ENCODE measurements at places on chromosomes 6 and 20.
A peak's percentile ranks its signal among the peaks of the same experiment; 100 is the strongest.

GRCh38 chr20:57114290-57115005 is 152.0 kb downstream of the BMP7 start:
- no peak for DNase-seq

DNA sequence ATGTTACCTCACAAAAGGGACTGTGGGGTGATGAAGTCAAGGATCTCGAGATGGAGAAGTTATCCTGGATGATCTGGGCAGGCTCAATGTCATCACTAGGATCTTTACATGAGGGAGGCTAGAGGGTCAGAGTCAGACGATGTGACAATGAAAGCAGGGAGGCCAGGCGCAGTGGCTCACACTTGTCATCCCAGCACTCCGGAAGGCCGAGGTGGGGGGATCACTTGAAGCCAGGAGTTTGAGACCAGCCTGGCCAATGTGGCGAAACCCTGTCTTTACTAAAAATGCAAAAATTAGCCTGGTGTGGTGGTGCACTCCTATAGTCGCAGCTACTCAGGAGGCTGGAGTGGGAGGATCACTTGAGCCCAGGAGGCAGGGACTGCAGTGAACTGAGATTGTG is 68.8 kb downstream of the TTLL2 start:
- DNase-seq, result no peak

DNA sequence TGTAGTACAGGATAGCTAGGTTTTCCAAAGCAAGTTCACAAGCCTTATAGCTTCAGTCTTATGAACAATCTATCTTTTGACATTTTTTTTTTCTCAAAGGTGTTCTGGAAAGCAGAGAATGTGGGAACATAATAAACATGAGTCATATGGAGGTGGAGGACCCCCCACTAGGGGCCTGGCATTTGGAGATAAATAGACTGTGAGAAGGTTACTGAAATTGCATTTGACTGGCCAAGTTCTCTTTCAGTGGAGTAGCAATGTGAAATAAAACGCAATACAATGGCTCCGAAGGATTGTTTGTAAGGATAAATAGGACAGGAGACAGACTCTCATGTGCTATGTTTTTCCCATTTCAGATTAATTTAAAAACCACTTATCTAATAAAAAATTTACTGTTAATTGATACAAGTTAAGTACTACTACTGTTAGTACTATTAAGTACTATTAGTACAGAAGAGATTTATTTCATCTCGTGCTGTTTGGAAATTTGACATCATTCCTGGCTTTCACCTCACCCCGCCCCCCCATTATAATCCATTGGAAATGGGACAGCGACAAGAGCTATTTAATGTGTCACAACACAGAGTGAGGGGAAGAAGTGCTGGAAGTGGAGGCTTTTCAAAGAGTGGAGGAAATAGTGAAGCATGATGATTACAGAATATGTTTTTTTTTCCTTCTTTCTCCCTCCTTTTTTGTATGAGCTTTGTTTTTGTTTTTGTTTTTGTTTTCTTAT is 122.6 kb upstream of the ID4 start:
- no peak for DNase-seq

GRCh38 chr6:21845018-21845417 is 251.5 kb downstream of the SOX4 start:
- peak; percentile 8 for DNase-seq

- DNase-seq, result no peak
Observed at GRCh38 chr6:107535626-107536025, 45.7 kb downstream of the SOBP start.

DNA sequence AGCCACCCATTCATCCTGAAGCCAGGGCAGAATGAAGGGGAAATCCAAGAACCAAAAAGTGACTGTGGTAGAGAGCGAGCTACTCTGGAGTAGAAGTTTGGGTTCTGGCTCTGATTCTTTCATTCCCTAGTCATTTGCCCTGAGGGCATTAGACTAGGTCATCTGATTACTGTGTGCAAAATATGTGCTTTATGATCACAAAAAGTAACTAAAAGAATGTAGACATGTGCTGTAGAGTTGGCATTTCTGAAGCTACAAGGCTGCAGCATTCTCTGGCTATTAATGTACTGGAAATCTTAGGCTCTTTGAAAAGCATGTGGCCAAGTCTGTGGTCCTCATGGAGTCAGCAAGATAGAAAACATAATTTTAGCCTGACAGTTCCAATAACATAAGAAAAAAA is 94.2 kb downstream of the TBC1D7 start:
- no peak for DNase-seq

- DNase-seq, result no peak
Observed at GRCh38 chr6:11054722-11055121, 10.6 kb upstream of the ELOVL2 start.

DNA sequence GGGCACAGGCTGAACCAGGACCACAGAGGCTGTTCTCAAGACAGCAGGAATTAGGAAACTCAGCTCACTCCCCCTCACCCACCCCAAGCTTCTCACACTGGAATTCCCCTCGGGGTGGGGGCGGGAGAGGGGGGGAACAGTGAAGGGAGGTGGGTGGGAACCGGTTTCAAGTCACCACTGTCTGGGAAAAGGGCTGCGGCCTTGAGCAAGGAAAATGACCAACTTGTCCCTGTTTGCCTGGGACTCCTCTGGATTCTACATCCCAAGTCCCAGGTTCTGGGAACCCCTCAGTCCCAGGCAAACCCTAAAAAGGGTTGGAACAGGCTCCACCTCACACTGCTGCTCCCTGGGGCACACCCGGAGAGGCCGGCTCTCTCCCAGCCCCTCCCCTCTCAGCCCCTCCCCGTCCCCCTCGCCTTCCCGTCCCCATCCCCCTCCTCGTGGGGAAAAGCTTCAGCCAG is 230.7 kb downstream of the TFAP2C start:
- DNase-seq, result no peak

DNA sequence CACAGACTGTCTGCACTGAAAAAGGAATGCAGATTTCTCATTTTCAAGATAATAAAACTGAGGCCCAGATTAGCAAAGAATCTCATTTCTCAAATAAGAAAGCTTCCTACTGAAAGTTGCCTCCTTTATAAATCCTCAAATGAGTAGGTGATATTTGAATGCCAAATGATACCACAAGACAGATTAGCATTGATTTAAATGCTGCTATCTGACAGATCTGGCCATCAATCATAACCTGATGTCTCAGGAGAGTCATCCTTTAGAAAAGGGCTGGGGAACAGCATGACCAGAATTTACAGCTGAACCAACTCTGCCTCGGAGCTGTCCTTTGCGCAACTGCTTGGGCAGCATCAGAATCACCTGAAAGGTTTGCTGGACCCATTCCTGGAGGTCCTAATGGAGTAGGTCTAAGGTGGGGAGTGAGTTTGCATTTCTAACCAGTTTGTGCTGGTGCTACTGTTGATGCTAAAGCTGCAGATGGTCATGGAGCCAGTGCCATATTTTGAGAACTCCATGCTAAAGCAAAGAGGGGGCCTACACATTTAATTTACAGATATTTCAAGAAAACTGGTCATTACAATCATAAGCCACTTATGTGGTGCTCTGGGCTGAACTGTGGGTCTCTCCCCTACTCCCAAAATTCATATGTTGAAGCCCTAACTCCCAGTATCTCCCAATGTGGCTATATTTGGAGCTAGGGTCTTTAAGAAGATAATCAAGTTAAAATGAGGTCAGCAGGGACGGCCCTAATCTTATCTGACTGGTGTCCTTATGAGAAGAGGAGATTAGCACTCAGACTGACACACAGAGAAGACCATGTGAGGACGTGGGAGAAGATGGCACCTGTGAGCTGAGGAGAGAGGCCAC is 295.5 kb upstream of the JARID2 start:
- no peak for DNase-seq

DNA sequence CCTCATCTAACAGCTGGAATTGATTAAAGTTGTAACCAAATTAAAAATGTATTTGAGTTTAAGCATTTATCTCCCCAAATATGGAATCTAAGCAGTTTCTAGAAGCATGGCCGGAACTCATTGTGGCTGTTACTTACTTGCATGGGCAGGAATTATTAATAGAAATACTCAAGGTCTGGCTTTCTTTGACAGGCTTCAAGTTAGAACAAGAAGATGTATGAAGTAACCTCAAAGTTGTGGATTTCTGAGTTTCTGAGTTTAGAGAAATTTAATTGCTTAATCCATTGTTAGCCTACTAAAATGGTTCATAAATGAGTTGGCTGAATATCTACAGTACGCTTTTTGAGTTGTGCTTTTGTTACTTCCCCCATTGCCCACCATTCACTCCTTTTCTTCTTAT is 7.7 kb downstream of the CARMIL1 start:
- DNase-seq, result no peak

DNA sequence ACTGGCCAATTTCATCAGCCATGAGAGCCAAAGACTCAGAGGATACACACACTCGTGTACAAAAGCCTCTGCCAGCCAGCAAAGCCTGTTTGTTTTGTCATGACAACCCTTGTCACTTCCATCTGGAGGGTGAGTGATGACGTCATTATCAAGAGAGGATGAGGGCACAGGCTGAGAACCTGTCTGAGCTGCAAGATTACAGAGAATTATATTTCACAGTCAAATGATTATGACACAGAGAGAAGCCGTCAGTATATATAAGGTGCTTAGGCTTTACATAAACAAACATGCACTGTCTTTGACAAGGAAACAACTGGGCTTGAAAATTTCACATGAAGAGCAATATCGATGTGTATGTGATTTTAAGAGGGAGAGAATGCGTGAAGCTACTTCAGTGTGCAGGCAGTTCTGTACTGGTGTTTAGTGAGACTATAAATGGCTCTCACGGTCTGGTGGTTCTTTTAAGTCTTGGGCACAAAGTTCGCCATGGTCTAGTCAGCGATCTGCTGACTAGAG is 36.5 kb upstream of the BCLAF1 start:
- DNase-seq, result peak; percentile 6

GRCh38 chr6:158316022-158316421 is 3.8 kb downstream of the TULP4 start:
- no peak for DNase-seq

DNA sequence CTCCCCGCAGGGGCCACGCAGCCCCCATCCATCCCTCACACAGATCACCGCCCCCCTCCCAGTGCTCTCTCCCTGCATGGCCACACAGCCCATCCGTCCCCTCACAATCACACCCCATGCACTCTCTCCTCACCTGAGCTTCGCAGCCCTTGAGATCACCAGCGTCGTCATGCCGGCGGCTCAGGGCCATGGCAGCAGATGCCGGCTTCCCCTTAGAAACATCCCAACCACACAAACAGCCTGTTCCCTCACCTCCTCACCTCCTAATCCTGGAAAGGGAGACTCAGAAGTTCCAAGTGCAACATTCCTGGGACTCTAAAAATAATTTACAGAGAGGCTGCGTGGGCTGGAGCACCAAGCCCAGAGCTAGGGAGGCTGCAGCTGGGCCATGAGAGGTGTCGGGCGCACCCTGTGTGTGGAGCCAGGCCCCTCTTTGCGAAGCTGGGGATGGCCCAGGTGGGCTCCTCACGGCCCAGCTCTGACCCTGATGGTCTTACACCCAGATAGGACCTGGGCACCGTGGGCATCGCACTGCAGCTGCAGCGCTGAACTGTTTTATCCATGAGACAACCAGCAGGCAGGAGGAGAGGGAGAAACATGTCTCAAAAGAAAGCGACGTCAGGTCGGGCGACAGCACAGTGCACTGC is 125.3 kb downstream of the DLL1 start:
- no peak for DNase-seq

GRCh38 chr6:52507557-52508260 is 69.2 kb downstream of the TRAM2 start:
- DNase-seq, result no peak

DNA sequence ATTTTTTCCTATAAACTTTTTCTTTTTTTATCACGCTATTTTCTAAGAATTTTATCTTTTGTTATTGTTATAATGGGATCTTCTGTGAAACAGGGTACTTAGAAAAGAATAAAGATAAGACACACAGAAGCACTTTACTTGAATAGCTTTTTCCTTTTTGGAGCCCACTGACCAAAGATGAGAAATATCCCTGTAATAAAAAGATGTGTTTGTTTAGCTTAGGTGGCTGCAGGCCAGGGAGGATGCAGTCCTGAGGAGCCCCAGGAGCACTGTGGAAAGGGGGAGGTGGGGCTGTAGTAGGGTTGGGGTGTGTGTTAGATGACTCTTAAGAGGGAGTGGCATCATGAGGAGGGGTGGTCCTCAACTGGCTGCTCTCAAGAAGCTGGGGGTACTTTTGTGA is 128.6 kb downstream of the ARID1B start:
- no peak for DNase-seq

GRCh38 chr20:8021541-8022269 is 2.1 kb upstream of the TMX4 start:
- no peak for DNase-seq

GRCh38 chr6:45619211-45619760 is 241.6 kb upstream of the SUPT3H start:
- no peak for DNase-seq

- no peak for DNase-seq
Observed at GRCh38 chr6:132202574-132202973, 198.7 kb downstream of the MOXD1 start.

- no peak for DNase-seq
Observed at GRCh38 chr20:58512808-58513552, 2.2 kb downstream of the APCDD1L start.

GRCh38 chr6:54655162-54655561 is 191.4 kb upstream of the FAM83B start:
- DNase-seq, result no peak

- DNase-seq, result no peak
Observed at GRCh38 chr6:82364087-82365015, 734 bp downstream of the TPBG start.

- DNase-seq, result no peak
Observed at GRCh38 chr6:144758602-144759001, 473.5 kb downstream of the UTRN start.

DNA sequence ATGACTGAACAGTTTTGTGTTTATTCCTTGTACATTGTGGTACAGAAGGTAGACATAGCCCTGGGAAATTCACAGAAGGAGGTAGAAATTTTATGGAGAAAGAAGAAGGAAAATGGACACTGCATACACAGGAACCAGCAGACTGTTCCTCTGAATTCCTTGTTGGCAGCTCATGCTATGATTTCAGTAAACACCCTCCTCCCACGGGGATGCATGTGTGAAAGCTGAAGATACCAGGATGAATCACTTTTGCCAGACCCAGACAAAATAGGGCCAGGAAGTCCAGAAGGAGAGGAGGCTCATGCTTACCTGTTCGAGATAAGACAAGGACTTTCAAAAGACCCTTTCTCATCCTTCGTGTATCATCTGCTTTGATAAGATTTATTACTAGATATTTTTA is 110.3 kb upstream of the GGTLC1 start:
- no peak for DNase-seq

DNA sequence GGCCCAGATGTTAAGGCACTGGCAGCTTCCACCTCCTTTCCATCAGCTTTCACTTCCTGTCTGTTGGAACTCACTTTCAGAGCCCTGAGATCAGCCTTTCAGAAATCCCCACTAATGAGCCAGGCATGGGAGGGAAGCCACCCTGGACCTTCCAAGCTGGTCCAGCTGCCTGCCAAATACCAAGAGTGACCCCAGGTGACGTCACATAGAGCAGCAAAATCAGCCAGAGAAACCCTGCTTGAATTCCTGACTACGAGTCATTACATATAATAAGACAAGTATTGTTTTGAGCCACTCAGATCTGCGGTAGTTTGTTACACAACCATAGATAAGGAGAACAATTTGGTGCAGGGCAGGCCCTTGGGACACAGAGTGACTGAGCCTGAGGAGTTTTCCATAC is 556.0 kb upstream of the JAG1 start:
- DNase-seq, result no peak
